ENCODE measurements at places on chromosomes 16 and 17.

DNA sequence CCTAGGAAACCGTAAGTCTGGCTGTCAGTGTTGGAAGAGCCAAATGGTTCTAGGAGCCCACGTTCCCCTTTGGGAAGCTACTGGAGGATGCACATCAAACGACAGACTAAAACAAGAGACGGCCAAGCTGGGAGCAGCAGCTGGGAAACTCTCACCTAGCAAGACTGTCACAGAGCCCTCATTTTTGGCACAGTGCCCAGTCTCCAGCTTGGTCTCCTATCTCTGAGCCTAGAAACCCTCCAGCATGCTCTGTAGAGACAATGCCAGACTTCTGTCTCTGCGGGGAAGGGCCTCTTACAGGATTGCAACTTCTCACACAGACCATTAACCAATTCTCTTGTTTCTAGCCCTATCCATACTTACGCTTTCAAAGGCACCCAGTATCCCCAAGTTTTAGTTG, 23.5 kb downstream of the GTF3C1 start:
- no peak for DNase-seq

- no peak for DNase-seq
These were observed 2.7 kb upstream of the CDK5R1 start for GRCh38 chr17:32484041-32484461.

- DNase-seq: no peak
These were observed 44.8 kb upstream of the NLRP1 start for GRCh38 chr17:5629128-5629527.

GRCh38 chr17:1275962-1276736, 3.3 kb upstream of the TRARG1 start:
- peak; percentile 74 for DNase-seq

- no peak for DNase-seq
These were observed 4.4 kb downstream of the SERPINF2 start for GRCh38 chr17:1746975-1747543.

GRCh38 chr17:74736513-74737298, at the start of gene RAB37:
TSS of gene RAB37 (plus strand) at chr17:74737256. CDS start at chr17:74737273, 17 bp downstream.
- DNase-seq: peak; percentile 81
